ENCODE measurements at places on chromosomes 11 and 22.

GRCh38 chr22:49824936-49825335 is 2.7 kb downstream of the BRD1 start:
- DNase-seq = no peak

GRCh38 chr22:44202261-44202789 is 21.6 kb downstream of the PARVG start:
- no peak for DNase-seq

GRCh38 chr11:16946477-16947282 is 67.5 kb downstream of the PLEKHA7 start:
- DNase-seq = no peak

DNA sequence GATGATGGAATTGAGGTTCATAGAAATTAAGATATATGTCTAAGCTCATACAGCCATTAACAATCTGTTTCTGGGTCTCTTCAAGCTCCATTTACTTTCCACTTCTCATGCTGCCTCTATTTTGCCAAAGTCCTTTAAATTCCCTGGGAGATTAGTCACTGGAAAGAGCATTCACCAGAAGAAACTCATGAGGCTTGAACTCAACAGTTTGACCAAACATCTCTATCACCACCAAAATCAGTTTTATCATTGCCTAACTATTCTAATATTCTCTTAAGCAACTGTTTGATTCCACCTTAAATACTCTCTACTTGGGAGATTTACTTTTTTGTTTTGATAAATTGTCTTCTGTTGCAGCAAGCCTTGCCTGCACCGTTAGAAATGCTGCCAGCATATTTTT is 881.3 kb downstream of the KCNA4 start:
- DNase-seq = no peak

- no peak for DNase-seq
Measured at GRCh38 chr11:84837402-84838069, 789.6 kb downstream of the DLG2 start.

- no peak for DNase-seq
Measured at GRCh38 chr22:28989484-28989883, 72.1 kb downstream of the C22orf31 start.

DNA sequence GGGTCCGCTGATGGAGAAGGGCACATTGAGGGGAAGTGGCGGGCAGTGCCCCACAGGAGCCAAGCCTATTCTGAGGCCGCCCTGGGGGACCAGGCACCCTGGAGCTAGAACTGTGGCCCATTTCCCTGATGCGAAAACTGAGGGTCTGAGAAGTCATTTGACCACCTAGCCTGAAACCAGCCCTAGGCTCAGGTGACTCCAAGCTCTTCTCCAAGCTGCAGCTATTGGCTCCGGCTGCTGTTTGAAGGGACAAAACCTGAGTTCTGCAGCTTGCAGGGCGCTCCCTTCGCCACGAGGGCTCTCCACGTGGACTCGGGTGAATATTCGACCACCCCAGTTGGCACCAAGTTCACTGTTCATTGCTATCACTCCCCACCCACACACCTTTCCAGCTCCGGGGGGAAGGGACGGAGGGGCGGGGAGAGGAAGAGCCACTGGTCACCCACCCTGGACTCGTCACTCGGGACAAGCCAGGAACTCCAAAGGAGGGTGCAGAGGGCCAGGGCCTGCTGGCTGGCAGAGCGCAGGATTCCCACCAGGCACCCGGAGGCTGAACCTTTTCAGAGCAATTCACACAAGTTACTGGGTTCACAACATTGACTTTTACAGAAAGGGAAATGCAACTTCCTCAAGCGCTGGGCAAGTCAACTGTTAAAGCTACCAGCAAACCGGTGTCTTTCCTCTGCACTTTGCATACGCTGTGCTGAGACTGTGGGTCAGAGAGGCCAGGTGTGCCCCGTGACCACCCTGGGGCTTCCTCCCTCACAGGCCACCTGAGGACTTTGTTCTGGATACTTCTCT is 1.1 kb upstream of the RAC2 start:
- DNase-seq = no peak

DNA sequence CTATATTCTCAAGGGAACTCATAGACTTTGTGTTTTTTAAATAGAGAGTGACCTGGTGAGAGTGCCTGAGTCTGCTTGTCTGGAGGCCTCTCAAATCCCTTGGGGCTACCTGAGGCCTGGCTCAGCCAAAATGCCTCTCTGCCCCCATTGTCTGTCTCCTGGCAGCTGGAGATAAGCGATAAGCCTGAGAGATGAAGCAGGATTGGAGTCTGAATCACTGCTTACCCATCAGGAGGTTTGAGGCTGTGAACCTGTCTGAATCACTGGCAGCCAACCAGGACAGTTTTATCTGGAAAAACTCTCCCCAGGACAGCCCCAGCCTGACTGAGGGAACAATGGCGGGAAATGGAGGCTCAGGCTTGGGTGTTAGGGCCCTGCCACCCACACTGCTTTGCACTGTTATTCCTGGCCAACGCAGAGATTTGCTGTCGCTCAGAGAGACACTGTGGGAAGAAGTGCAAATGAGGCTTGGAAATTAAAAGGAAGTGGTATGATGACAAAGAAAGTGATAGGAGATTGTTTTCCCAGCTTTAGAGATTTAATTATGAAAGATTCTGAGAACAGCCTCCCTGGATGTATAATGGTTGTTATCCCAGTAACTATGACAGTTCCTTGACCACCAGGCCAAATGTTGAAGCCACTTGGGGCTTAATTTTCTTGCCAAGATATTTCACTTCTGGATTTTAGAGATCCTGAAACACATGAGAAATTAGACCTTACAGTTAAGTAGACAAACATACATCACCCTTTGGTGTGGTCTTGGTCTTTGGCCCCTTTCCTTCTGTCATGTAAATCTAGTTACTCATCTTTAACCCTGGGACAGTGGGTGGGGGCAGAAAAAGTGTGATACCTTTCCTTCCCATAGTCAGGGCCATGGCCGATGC is 102.1 kb downstream of the RASSF10 start:
- DNase-seq = no peak

- no peak for DNase-seq
Measured at GRCh38 chr11:37718431-37718999, 1120.5 kb upstream of the RAG2 start.

GRCh38 chr22:29750559-29751538 is 16.0 kb downstream of the ZMAT5 start:
- DNase-seq = no peak

- DNase-seq = no peak
Measured at GRCh38 chr22:32932176-32932575, 126.0 kb downstream of the SYN3 start.

GRCh38 chr11:134652586-134653255 is 240.7 kb upstream of the B3GAT1 start:
- DNase-seq = no peak

DNA sequence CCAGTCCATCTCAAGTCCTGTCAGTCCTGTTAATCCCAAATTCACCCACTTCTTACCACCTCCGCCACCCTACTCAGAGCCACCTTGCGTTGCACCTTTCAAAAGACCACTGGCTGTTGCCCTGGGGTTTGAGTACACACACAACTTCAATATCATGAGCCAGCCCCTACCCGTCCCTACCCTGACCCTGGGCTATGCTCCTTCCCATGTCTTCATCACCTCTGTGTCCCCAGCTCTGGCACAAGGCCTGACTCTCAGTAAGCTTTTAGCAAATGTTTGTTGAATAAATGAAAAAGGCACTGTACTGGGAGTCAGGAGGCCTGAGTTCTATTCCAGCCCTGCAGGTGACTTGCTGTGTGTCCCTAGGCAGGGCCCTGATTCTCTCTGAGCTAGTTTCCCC is 26.5 kb downstream of the OTOG start:
- no peak for DNase-seq

DNA sequence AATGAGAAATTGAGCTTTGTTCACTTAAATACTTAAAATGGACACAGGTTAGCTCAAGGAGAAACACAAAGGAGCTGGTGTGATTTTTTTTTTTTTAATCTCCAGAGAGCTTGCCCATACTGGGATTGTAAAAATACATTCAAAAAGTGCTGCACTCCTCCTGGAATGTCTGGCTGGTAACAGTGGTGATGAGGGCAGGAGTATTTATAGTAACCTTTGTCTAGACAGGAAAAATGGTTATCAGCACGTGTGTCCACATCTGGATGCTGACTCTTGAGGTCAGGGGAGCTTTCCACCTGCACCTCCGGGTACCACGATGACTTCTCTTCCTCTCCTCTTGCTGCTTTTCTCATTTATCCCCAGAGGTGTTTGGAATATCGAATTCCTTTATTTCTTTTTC is 30.1 kb downstream of the EXT2 start:
- no peak for DNase-seq

- DNase-seq = no peak
Measured at GRCh38 chr22:28547132-28547842, 132.4 kb downstream of the TTC28 start.

DNA sequence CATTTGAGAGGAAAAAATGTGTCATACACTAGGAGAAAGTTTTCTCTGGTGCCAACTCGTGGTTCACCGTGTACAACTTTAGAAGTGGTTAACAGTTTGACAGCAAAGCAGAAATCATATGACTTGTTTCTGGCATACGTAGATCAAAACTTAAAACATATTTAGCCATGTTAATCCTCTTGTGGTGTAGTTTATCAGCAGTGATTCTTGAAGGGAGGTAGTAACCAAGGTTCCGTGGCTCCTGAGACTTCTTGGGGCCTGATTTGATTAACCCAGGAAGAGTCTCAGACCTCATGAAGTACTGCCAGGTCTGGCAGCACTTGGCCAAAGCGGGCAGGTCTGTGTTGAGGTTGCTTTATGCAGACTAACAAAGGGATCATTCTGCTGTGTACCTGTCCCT is 40.5 kb downstream of the SREBF2 start:
- peak; percentile 24 for DNase-seq

DNA sequence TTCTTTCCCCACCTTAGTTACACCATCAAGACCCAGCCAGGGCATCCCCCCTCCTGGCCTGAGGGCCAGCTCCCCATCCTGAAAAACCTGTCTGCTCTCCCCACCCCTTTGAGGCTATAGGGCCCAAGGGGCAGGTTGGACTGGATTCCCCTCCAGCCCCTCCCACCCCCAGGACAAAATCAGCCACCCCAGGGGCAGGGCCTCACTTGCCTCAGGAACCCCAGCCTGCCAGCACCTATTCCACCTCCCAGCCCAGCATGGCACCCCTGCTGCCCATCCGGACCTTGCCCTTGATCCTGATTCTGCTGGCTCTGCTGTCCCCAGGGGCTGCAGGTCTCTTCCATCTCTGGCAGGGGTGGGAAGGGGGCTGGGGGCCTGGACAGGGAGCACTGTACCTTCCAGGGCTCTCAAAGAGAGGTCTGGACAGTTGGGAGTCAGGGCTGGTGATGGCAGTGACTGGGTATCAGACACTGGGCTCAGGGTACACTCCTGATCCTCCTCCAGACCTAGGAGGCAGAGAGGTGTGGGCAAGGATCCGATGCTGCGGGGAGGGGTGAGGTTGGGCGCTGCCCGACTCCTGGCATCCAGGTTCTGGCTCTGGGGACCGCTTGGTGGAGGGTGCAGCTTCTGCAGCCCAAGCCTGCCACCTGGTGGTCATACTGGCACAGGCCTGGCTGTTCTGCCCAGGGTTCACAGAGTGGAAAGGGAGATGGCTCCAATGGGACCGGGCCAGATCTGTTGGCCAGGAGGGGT is at the start of gene UPK2:
Gene UPK2 (plus strand): TSS at position 205 of the 753 bp plus-strand sequence. CDS start 53 bp downstream, at position 258.
- peak; percentile 80 for DNase-seq

GRCh38 chr11:75204012-75204674 is 36.4 kb upstream of the TPBGL start:
- no peak for DNase-seq

GRCh38 chr11:85627998-85628770 is at the start of gene TMEM126B:
TSS of gene TMEM126B (plus strand) at chr11:85628593. CDS start at chr11:85628608, 15 bp downstream.
- DNase-seq = peak; percentile 97

- DNase-seq = no peak
Measured at GRCh38 chr11:107705027-107705426, 6.8 kb downstream of the SLN start.

DNA sequence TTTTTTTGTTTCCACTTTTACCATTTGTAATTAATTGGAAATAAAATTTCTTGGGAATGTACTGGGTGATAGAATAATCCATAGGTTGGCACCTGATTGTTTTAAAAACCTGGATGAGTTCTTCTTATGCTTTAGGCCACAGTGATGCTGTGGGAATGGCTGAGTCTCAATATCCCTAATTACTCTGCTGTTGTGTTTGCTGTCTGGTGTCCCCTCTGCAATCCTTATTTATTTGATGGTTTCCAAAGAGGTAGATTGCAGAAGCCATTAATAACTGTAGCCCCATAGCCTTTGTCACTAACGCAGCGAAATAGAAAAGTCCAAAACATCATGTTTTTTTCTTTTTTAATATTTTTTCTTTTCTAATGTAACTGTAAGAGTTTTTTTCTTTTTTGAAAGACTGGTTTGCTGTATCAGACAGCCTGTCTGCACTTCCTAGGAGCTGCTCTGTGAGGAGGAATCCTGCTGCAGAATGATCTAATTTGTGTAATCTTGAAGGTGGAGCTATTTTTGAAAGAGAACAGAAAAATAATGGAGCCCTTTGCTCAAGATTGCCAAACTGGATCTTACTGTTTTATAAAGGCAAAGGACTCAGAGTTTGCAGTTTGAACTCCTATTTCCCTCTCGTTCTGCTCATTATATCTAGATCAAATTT is 14.9 kb downstream of the PACS1 start:
- no peak for DNase-seq

GRCh38 chr22:49881856-49882255 is 28.2 kb downstream of the ZBED4 start:
- DNase-seq = no peak

DNA sequence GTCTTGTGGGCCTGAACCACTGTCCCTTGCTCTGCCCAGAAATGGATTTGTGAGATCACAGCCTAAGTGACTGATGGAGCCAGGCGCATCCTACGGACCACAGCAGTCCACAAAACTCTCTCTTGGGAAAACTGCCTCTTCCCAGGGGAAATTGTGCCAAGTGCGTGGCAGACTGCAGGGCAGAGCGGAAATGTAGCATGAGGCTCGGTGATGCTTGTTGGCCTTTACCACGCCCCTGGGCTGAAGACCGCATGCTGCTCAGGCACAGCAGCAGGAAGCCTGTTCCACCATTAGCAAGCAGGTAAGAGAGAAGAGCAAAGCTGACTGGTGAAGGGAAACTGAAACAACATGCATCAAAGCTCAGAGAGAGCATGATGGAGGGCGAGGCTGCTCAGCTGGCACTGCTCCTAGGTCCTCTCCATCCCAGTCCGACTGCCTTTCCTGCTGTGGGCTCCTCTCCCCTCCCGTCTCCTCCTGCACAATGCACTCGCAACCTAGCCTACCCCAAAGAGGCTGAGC is 26.5 kb upstream of the SCARF2 start:
- DNase-seq = no peak

- DNase-seq = no peak
Measured at GRCh38 chr11:34490304-34490703, 23.3 kb downstream of the ELF5 start.

- no peak for DNase-seq
Measured at GRCh38 chr11:33457948-33458347, 200.8 kb downstream of the HIPK3 start.

All from stimulated activated CD4-positive, alpha-beta T cell treated with anti-CD3 and anti-CD28 coated beads, TNF-alpha, amount 100 ng/mL, for 48 hours (primary cell).